T-helper 22 cell (primary cell): ENCODE measurements at places on chromosomes 6 and 20.

DNA sequence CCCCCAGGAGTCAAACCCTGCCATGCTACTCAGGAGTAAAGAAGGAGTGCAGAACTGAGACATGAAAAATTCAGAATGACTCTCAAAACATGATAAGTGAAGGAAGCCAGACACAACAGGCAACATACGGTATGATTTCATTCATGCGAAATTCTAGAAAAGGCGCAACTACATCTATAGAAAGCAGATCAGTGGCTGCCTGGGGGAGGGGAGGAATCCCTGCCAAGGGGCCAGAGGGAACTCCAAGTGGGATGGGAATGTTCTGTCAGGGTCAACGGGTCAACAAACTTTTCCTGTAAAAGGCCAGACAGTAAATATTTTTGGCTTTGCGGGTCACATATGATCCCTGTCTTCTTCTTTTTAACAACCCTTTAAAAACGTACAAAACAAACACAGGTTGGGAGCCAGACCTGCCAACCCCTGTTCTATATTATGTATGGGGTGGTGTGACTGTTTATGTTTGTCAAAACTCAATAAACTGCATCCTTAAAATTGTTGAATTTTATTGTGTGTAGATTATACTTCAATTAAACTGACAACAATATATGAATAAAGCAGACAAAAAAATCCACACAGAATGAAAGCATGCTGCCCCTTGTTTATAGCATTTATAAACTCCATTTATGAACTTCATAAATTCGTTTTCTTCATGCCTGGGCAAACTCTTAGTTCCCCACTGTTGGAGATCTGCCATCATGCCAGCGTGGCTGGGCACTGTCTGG is 56.6 kb upstream of the TRAF3IP2 start:
- no peak for DNase-seq

DNA sequence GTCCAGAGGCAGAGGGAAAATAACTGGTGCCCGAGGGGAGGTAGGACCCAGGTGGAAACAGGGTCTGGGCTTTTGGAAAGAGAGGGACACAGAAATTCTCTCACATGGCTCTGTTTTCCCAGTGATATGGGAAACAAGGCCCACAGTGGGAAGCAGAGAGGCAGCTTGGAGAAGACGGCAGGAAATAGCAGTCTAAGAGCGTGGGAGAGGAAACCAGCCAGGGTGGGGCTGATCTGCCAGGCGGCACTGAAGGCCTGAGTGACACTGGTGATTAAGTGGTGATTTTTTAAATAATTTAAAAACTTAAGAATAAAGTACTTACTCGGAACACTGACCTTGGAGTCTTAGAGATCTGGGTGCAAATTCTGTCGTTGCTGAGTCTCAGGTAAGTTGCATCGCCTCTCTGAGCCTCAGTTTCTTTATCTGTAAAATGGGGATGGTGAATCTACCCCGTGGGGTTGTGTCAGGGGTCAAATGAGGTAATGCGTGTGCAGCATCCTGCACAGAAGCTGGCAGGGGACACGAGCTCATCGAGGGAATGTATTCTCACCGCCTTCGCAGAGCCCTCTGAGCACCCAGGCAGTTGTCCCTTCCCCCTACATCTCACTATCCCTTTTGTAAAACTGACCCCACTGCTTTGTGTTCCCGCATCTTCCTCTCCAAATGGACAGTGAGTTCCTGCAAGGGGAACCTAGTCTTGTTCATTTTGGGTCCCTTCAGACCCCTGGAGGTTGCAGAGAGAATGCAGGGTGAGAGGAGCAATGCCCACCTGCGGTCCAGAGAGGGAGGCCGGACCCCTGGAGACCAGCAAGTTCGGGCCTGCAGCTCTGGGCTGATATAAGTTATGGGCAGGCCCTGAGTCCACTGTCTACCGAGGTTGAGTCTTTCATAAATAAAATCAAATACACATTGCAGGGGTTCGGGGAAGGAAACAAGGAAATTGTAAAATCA is 228.6 kb upstream of the PMEPA1 start:
- DNase-seq, result no peak

GRCh38 chr20:20621195-20621594 is 91.2 kb downstream of the RALGAPA2 start:
- DNase-seq, result no peak

GRCh38 chr6:140988780-140989179 is 1143.9 kb upstream of the GJE1 start:
- DNase-seq, result no peak

DNA sequence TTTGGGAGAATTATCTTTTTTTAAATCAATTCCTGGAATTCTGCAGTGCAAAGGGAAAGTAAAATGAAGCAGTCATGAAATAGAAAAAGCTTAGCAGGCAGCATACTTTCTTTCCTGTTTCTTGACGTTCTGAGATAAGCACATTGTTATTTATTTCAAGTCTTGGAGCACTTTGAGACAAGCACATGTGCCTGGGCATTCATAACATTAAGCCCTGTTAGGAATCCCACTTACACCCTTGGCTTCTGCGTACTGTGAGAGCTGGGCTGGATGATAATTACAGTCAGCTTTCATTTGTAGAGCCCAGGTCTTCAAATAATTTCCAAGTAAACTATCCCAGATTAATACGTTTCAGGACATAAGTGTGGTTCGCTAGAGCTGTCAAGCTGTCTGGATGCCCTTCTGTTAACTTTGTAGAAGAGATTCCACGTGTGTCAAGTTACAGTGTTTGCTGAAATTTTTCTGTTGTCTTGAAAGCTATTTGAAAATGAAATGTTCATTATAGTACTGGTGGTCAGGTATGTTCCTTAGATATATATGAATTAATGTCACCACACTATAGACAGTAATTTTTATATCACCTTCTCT is 8.9 kb downstream of the FARS2 start:
- DNase-seq, result no peak

- no peak for DNase-seq
These were observed 200.8 kb downstream of the TFAP2C start for GRCh38 chr20:56829788-56830385.

- no peak for DNase-seq
These were observed 76.5 kb downstream of the NRN1 start for GRCh38 chr6:5930143-5930770.

- no peak for DNase-seq
These were observed 536 bp upstream of the MTFR2 start for GRCh38 chr6:136250686-136251008.

DNA sequence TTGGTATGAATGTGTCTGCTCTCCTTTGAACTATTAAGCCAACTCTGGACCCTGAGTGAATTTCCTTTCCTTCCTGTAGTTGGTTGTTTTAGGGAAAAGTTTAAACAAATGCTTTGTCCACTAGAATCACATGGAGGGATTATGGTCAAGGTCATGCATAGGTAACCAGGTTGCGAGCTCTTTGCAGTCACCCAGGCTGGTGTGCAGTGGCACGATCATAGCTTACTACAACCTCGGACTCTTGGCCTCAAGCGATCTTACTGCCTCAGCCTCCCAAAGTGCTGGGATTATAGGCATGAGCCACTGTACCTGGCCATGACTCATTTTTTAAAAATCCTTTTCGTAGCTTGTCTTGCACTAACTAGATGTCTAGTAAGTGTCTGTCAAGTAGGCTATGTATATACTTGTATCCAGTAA is 88.0 kb upstream of the SOX4 start:
- no peak for DNase-seq

DNA sequence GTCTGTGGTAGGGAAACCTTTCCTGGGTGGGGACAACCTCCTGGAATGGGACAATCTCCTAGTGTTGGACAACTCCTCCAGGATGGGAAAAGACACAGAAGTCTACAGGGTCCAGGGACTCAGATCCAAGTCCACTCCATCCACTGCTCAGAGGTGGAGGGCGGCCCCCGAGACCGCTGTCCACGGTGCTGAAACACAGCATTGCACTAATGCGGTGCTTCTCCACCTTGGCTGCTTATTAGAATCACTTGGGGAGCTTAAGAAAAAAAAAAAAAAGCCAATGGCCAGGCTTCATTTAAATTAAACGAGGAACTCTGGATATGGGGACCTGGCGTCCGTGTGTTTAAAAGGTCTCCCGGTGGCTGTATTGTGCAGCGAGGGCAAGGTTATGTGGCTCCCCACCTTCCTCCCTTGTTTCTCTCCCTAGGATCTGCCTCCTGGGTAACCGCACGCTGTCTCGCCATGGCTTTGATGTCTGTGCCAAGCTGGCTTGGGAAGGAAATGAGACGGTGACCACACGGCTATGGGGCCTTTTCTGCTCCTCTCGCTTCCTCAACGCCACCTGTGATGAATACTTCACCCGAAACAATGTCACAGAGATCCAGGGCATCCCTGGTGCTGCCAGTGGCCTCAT is 12.0 kb downstream of the SLC12A5 start:
- no peak for DNase-seq

DNA sequence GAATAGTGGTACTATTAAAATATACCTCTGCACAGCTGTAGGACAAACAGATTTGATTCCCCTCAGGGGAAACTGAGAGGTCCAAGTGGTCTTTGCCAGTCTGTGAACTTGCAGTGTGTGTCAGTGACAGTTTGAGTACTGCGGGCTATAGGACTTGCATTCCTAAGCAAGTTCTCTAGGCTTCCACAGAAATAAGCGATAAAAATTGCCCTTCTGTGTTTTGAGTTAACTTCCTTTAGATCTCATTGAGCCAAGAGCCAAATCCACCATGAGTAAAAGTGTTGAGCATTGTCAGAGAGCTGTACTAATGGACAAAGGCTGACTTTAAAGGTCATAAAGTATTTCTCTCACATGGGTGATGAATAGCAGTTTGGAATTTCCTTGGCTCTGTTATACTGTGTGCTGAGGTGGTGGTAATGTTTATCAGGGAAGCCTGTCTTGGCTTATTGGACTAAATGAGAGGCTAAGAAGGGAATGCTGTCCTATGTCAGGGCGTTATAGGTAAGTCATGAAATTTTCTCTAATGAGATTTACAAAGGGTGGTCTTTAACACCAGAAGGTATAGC is 122.6 kb upstream of the MAP3K7 start:
- no peak for DNase-seq

DNA sequence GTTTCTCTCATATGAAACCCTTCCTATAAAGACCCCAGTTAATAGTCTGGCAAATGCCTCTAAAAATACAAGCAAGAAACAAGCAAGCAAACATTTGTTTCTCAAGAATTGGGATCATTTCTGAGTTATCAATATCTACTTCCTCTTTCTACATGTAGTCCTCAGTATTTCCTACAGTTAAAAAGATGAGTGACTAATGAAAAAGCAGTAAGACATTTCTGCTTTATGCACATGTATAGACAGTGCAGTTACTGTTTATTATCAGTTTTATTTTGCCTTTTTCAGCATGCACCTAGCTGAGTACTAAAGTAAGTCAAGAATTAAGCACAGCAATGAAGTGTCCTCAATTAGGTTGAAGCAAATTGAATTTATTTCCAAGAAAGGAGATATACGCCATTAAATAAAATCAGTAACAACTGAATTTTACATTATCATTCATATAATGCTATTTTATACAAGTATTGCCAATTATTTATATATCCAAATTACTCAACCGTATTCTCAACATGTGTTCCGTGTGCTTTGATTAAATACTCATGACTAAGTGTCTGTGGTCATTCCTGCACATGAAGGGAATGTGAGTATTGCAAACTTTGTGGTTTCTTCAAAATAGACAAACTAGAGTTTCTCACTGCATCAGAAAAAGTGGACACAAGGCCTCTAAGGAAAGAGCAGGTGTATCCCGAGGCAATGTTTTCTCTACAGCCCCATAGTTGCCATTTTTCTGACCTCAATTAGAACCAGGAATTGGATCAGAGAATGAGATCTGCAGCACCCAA is 159.3 kb upstream of the MARCKS start:
- no peak for DNase-seq

DNA sequence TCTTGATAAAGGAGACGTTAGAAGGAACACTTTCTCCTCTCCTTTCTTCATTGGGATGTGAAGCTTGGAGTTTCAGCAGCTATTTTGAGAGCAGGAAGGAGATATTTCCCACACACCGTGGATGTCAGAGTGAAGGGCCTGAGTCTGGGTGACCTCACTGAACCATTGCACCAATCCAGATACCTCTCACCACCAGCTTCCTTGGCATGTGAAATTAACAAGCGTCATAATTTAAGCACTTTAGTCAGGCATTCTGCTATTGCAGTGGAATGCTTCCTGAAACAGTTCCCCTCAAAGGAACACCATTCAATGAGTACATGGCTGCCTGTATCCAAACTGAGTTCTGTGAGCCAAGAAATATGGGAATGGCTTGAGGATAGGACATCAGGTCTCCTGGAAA is 83.7 kb downstream of the CHMP4B start:
- DNase-seq, result no peak

- DNase-seq, result no peak
These were observed 20.5 kb downstream of the MYT1 start for GRCh38 chr20:64184795-64185194.

GRCh38 chr6:16409531-16410441 is 171.4 kb downstream of the GMPR start:
- DNase-seq, result no peak

DNA sequence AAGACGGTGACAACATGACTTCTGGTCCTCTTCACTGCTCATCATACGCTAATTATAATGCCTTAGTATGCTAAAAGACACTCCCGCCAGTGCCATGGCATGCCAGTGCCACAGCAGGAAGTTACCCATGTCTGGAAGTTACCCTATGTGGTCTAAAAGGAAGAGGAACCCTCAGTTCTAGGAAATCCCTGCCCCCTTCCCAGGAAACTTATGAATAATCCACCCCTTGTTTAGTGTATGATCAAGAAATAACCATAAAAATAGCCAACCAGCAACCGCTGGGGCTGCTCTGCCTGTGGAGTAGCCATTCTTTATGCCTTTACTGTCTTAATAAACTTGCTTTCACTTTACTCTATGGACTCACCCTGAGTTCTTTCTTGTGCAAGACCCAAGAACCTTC is 15.8 kb upstream of the SERPINB9 start:
- DNase-seq, result no peak

- no peak for DNase-seq
These were observed 66.7 kb upstream of the TIAM2 start for GRCh38 chr6:154928325-154928922.

- no peak for DNase-seq
These were observed 112.0 kb upstream of the MTHFD1L start for GRCh38 chr6:150753371-150754064.

GRCh38 chr20:36352843-36353553 is 46.9 kb downstream of the DLGAP4 start:
- DNase-seq, result no peak

DNA sequence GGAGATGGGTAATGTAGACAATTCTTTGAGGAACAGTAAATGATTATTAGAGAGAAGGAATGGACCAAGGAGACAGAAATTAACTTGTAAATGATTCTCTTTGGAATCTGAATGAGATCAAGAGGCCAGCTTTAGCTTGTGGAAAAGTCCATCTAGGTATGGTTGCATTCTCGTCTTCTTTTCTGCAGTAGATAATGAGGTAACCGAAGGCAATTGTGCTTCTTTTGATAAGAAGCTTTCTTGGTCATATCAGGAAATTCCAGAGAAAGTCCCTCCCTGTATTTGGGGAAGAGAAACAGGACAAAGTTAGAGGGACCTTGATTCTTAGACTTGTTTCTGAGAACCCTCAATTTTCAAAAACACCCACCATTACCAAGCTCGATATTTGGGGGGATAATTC is 109.1 kb upstream of the PRSS16 start:
- no peak for DNase-seq
